ENCODE measurements at places on chromosomes 2 and 18.

DNA sequence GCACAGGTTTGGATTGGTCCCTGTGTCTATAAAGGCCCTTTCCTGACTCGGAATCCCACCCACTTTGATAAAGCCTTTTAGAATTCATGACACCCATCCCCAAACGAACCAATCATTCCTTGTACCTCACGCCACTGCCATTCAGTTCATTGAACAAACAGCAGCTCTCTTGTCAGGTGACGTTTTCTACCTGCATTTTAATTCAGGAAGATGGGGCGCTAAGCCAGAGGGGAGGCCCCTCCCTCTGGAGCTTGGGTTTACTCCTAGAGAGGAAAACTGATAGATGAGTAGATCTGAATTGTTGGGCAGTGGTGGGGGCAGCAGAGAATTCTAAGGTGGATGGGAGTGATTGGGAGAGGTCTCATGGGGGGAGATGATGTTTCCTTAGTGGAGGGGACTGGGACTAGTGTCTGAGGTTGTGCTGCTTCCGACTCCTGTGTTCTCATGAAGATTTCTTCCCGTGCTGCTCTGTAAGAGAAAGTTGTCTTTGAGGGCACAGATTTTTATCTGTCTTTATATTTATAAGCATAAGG lies 9.6 kb downstream of the RRM2 start:
- DNase-seq = no peak

- no peak for DNase-seq
Measured at GRCh38 chr2:11069566-11070185, 85.6 kb upstream of the SLC66A3 start.

DNA sequence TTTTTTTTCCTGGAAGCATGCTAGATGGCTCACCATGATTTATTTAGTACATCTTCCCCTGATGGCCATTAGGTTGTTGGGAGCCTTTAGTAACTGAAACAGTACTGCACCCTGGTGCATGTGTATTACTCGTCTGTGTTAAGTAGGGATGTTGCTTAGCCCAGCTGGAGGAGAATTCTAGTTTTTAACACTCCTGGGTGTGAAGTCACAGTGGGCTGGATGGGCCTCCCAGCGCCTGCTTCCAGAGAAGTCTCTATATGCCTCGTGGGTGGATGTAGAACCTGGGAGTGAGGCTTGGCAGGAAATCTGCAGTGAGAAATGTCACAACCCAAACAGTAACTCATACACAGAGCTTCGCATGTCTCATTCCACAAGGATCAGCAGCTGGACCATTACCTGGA lies 28.9 kb upstream of the NT5DC4 start:
- DNase-seq = peak; percentile 49

GRCh38 chr2:72082021-72082601 lies 65.6 kb downstream of the CYP26B1 start:
- no peak for DNase-seq

GRCh38 chr2:54409752-54410151 lies 46.4 kb upstream of the SPTBN1 start:
- DNase-seq = no peak

- peak; percentile 42 for DNase-seq
Measured at GRCh38 chr2:233380132-233380895, 26.0 kb downstream of the DGKD start.

- no peak for DNase-seq
Measured at GRCh38 chr2:100211521-100211920, 69.1 kb upstream of the AFF3 start.

DNA sequence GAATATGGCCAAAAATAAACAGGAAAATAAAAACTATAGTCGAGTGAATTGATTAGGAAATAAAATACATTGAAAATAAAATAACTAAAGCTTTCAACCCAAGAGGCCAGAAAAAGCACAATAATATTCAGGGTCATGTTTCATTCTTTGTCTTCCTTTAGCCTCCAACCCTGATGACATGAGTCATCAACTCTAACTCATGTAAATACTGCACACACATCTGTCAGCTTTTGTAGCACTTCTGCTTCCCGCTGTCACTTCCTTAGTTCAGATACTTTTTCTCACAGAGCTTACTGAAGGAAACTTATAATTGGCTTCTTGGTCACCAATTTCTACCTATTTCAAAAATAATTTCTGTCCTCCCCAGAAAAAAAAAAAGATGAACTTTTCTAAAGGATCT lies 112.8 kb downstream of the UPP2 start:
- no peak for DNase-seq

DNA sequence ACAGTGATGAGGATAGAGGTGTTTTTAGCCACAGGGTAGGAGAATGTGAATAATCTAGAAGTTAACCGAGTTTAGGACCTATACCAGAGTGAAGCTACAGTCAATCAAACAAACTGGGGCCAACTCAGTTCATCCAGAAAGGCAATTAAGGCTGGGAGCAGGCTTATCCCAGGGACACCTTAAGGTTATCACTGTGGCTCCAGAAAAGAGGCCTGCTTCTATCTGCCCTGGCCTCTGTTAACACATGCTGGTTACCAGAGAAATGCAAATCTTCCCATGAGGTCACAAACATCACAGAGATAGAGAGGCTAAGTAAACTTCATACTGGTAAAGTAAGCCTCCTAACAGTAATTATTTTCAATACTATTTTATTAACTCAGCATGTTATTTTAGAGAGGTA lies 93.2 kb upstream of the GRB14 start:
- no peak for DNase-seq

GRCh38 chr2:41127351-41127750 lies 675.5 kb upstream of the SLC8A1 start:
- no peak for DNase-seq

DNA sequence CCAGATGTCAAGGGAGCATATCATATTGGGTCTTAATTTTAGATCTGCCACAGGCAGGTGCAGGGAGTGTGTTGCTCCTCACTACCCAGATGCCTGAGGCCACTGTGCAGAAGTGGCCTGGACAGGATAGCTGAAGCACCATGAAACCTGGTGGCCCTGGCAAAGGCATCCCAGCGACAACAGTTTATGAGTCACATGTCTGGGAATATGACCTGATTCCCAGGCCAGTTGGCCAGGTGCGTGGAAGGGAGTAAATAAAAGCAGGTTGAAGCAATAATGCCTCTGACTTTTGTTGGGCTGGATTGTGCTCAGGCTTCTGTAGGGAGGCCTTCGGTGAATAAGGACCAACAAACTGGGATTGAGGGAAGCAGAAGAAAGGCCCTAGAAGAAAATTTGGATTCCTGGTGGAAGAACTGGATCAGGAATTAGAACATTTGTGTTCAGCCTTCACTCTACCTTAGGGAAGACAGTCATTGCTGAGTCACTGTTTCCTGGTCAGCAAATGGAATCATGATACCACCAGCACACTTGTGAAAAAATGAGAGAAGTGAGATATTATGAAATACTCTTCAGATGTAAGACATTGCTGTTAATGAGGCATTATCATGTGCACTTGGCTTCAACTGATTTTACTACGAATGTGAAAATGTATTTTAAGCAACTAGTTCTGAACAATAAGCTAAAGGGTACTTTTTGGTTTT lies 78.4 kb upstream of the ZNF516 start:
- DNase-seq = peak; percentile 80

- no peak for DNase-seq
Measured at GRCh38 chr2:112699984-112700667, 20.7 kb upstream of the NT5DC4 start.

- peak; percentile 22 for DNase-seq
Measured at GRCh38 chr18:58535340-58536201, 93.3 kb downstream of the ALPK2 start.

- no peak for DNase-seq
Measured at GRCh38 chr18:30903566-30903965, 139.0 kb downstream of the DSC3 start.

DNA sequence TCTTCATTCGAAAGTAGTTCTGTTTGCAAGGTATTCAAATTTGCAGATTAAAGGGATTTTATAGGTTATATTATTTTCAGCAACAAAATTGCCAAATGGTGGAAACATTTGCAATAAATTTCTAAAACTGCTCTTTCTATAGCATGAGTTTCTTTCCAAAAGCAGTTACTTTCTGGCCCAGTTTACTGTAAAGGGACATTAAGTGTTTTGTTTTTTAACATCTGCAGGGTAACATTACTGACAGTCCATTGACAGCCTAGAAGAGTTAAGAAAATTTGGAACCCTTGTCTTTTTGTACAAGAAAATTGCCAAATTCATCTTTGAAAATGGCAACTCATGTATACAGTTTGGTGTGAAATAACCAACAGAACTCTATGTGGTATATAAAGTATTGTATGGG lies 375.1 kb downstream of the SETBP1 start:
- DNase-seq = no peak

DNA sequence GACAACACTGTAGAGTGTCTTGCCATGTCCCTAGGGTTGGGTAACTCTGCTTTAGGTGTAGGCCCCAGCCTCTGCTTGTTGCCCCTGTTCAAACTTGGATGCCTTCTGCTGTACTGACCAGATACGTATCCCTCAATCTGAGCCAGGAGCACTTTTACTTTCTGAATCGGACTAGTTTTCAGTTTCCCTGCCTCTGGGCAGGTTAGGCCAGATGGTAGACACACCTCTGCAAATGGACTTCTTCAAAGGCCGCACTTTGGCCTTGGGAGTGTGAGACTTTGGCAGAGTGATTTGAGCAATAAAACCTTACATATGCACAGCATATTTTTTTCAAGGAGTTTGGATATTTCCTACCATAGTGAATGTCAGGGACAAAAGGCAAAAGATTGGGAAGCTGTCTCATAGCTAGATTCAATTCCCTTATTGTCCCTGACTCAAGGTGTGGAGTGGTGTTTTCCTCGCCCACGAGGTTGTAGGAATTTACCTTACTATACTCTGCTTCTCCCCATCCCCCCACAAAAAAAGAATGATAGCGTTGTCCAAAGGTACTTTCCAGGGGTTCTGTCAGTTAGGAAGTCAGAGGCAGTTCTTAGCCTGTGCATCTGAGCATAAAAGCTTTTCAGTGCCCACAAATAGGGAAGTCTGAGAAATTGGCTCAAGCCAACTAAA lies 15.3 kb upstream of the PARD3B start:
- no peak for DNase-seq

- no peak for DNase-seq
Measured at GRCh38 chr2:98663511-98664090, 55.2 kb downstream of the UNC50 start.

- DNase-seq = no peak
Measured at GRCh38 chr18:69895066-69896047, 52.3 kb downstream of the CD226 start.

DNA sequence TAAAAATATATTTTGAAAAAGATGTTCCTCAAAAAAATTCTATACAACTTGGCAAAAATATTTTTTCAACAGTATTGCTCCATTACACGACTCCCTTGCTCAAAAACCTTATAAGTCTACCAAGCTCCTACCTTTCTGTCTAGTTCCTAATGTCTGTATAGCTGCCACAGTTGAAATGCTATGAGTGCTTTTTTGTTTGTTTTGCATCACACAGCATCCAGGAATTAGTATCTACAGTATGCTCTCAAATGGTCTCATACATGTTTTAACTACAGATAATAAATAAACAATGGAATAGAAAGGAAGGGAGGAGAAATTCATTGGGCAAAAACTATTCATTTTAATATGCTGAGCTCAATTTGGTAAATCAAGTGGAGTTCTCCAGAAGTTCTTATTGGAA lies 17.3 kb downstream of the ACADL start:
- no peak for DNase-seq

DNA sequence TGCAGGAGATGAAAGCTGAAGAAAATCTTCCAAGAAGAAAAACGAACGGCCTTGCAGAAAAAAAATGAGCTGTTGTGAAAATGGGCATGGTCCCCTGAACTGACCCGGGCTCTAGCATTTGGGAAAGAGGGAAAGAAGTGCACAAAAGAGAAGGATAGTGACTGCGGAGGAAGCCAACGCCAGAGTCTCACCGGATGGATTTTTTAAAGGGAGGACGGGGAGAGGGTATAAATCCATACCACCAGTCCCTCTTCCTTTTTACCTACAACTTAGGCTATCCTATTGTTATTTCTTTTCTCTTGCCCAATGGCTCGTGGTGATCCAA lies 601 bp downstream of the WDR35 start:
- DNase-seq = no peak

- no peak for DNase-seq
Measured at GRCh38 chr2:98539056-98539735, 69.1 kb downstream of the COA5 start.

DNA sequence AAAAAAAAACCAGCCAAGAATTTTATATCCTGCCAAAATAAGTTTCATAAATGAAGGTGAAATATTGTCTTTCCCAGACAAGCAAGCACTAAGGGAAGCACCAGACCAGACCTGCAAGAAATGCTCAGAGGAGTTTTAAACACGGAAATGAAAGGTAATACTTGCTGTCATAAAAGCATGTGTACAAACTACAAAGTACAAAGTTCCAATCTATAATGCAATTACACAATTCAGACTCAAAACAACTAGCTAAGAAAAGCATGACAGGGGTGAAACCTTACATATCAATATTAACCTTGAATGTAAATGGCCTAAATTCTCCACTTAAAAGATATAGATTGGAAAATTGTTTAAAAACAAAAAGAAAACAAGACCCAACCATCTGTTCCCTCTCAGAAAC lies 45.0 kb upstream of the ASXL3 start:
- no peak for DNase-seq

GRCh38 chr2:230564805-230565779 lies 147.6 kb upstream of the CAB39 start:
- peak; percentile 63 for DNase-seq

GRCh38 chr2:21358976-21359375 lies 235.2 kb downstream of the TDRD15 start:
- peak; percentile 41 for DNase-seq

Measured in IMR-90 (cell line).